NCI-H82 (cell line): ENCODE measurements at places on chromosomes 13 and 19.

- DNase-seq, result no peak
These were observed 39.9 kb downstream of the MBNL2 start for GRCh38 chr13:97262058-97262457.

DNA sequence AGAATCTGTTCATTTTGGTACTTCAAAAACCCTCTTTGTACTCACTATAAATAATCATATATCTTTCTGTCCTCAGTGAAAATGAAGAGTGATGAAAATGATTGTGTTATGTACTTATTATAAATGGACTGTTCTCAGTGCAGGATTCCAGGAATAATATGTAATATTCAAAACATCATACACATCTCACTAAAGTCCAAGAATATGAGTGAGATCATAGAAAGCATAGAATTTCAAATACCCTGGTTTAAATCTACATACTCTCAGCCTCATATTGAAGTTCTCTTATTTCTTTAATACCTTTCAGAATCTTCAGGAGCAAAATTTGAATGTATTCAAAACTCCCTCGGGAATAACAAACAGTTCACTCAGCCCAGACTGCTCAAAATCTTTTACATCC, 868.0 kb downstream of the SLITRK6 start:
- no peak for DNase-seq

GRCh38 chr19:7861619-7862412, 12.4 kb downstream of the PRR36 start:
- no peak for DNase-seq

DNA sequence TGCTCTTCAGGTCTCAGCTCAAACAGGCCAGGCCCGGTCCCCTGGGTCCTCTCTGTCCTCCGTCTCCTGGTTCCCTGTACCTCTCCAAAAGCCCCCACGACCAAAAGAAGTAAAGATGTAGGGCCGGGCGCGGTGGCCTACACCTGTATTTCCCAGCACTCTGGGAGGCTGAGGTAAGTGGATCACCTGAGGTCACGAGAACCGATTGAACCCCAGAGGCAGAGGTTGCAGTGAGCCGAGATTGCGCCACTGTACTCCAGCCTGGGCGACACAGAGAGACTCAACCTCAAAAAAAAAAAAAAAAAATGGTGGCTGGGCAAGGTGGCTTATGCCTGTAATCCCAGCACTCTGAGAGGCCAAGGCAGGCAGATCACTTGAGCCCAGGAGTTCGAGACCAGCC, 22.0 kb upstream of the BCL3 start:
- DNase-seq, result no peak

DNA sequence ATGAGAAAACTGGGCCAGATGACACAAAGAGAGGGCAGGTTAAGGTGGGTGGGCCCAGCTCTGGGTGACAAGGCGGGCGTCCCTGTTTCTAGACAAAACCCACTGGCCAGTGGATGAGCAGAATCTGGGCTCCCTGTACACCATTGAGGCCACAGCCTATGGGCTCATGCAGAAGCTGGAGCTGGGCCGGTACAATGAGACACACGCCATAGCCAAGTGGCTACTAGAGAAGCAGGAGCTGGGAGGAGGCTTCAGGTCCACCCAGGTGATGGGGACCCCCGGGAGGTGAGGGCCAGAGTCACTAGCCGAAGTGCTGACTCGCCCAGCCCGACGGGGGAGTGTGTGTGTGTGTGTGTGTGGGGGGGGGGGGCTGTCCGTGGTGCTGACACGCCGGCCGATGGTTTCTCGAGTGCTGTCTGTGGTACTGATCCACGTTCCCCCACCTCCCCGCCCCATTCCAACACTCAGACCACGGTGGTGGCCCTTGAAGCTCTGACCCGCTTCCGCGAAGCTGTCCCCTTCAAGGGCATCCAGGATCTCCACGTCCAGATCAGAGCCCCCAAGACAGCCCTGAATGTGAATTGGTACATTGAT, 24.3 kb upstream of the SHFL start:
- no peak for DNase-seq

- DNase-seq, result no peak
These were observed 34.3 kb downstream of the NAA16 start for GRCh38 chr13:41345165-41345913.

GRCh38 chr13:96421314-96421713, 331.4 kb downstream of the HS6ST3 start:
- DNase-seq, result no peak

DNA sequence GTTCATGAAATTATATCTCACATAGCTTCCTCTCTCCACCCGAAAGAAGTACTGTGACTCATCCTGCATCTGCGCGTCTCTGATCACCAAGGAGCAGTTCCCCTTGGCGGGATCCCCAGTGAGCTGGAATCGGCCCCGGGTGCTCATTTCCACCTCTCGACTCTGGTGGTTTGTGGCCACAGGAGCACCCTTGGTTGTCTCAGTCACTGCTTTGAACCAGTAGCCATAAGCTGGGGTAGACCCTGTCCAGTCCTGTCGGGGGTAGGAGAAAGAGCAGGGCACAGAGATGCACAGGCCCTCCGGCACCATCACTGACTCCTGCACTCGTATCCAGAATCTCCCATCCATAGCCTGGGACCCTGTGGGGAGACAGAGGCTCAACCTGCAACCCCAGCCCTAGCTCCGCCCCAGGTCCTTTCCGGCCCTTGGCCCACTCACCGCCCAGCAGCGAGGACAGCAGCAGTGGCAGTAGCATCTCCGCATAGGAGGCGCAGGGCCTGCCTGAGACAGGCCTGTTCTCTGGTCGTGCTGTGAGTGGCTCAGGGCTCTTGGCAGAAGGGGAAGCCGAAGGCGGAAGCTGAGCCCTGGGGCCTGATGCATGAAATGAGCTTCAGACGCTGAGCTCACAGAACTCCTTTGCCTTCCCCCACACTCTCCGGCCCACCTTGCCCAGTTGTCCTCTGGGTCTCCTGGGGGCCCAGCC, at the start of gene SIGLEC10:
TSS of gene SIGLEC10 (minus strand) at position 536 of the 703 bp plus-strand sequence. CDS start at position 475, 61 bp downstream.
- no peak for DNase-seq

GRCh38 chr19:2361246-2362045, 1.4 kb downstream of the TMPRSS9 start:
- DNase-seq, result no peak

DNA sequence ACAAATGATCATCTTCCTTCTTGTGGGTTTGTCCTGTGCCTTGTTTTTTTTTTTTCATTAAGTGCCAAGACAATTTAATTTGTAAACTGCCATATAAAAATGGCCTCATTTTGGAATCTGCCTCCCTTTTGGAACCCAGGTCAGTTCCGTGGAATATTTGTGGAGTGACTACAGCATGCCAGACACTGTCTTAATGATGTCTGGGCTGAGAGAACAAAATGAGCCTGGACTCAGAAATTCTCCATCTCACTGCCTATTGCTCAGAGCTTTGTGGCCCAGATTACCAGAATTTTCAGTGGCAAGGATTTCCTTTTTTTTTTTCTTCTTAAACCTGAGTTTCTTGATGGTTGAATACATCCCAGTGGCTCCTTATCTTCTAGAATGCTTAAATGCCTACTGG, 340.6 kb downstream of the ENOX1 start:
- DNase-seq, result no peak

- DNase-seq, result no peak
These were observed 7.1 kb downstream of the FOSB start for GRCh38 chr19:45474606-45475521.

- no peak for DNase-seq
These were observed 390.5 kb downstream of the FGF9 start for GRCh38 chr13:22061371-22061805.

GRCh38 chr19:33110137-33110910, 21.6 kb upstream of the WDR88 start:
- no peak for DNase-seq

DNA sequence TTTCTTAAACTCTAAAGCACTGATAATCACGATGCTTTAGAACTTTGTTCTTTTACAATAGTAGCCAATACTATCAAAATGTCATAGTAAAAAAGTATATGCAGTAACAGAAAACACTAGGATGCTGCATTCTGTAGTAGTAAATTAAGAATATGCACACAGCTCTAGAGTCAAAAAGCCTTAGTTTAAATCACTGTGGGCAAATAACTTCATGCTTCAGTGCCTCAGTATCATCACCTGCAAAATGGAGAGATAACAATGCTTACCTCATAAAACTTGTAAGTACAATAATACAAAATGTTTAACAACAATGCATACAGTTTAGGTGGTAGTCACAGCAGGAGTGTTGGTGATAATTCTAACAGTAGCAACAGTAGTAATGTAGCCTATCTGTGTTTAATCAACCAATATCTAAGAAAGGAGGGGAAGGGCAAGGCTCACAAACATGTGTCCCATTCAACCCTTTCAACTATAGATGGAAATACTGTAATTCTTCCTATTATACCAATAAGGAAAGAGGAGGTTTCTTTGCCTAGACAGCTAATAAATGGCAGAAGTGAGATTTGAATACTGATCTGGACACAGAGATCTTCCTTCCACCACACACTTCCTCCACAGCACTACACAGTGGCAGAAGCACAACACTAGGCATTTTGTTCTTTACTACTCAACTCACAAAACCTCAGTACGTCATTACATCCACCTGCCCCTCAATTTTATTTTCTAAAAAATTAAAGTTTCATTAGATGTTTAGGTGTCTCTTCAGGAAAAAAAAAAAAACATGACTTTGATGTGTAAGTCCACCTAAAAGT, 4.6 kb downstream of the RBM26 start:
- DNase-seq, result no peak

DNA sequence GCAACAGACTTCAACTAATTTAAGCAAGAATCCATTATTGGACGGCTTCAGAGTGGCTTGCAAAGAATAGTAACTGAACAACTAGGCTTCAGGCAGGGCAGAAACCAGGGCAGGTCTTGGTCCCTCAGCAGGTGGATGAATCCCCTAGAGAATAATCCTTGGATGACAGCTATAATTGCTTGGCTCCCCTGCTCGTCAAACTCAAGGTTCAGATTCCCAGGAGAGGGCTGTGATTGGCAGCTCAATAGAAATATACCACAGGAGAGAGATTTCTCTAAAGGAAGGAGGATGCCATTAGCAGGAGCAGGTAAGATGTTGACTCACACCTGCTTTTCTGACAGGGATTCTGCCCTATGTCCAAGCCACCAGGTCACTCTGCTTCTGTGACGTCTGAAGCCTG, 89.6 kb upstream of the PCDH8 start:
- DNase-seq, result no peak

DNA sequence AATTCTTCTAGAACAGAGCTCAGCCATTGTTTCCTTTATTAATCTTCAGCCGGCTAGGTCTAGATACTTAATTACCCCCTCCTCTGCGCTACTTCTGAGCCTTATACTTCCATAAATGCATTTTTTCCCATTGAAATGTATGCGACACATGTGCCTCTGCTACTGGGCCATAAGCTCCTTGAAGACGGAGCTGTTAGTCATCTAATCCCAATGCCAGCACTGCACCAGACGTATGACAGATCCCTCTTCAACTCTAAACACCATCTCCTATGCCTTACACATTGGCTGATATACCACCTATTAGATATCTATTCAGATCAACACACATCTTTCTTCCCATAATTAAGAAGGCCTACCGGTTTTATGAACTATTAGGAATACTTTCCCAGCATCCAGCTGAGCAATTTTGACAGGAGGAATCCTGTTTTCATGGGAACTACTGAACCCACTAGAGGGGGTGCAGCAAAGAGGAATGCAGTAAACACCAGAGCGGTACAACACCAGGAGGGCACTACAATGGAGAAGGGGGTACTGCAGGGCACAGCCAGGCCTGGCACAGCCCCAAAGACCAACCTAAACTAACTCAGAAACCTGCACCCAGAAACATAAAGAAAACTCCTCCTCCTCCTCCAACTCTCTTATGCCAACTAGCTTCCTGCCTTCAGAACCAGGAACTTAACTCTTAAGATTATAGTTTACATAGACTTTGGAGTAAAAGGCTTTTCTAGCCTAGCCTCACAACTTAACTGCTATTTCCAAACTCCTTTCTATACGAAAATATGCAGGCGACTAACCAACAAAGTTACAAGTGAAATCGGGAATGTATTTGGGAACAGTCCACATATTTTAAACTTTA, 18.7 kb downstream of the STK24 start:
- peak; percentile 28 for DNase-seq

DNA sequence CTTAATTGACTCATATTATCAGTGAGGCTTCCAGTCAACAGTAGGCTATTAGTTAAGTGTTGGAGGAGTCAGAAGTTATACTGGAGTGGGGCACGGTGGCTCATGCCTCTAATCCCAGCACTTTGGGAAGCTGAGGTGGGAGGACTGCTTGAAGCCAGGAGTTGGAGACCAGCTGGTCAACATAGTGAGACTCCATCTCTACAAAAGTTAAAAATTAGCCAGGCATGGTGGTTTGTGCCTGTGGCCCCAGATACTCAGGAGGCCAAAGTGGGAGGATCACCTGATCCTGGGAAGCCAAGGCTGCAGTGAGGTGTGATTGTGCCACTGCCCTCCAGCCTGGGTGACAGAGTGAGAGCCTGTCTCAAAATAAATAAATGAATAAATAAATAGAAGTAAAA, 53.2 kb downstream of the COMP start:
- DNase-seq, result peak; percentile 67

- DNase-seq, result no peak
These were observed 5.8 kb downstream of the GIPC3 start for GRCh38 chr19:3590991-3591659.

GRCh38 chr19:31257426-31258130, 91.7 kb downstream of the TSHZ3 start:
- no peak for DNase-seq

GRCh38 chr19:3178973-3179738, 587 bp downstream of the S1PR4 start:
- no peak for DNase-seq
